ENCODE measurements at places on chromosomes 4 and X.

DNA sequence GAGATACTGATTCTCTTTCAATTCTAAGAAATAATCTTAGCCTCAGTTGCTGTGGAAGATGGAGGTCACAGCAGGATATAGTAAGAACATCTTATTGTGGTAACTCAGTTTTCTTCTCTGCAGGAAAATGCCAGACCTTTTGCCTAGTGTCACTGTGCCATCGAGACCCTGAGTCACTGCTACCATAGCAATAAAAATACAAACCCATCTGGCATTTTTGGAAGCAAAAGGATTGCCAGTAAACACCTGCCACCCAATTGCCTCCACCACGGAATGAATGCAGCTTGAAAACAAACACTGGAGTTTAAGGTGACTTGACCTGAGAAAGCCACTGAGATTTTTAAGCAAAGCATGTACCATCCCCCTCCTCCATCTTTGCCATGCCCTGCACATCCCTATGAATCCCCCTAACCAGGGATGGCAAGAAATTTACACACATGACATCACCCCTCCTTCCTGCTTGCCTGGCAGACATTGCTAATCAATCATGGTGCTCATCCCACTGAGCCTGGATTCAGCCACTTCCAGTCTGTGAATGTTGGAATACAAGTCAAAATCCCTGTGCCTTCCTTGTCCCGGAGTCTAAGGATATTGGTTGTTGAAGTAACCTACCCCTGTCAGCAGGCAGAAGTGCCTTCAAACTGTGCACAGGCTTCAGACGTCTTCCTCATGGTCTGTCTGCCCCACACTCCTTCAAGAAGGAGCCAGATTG is 59.6 kb upstream of the MAMLD1 start:
- DNase-seq: no peak

GRCh38 chr4:133129237-133129636 is 19.9 kb upstream of the PCDH10 start:
- DNase-seq: no peak

DNA sequence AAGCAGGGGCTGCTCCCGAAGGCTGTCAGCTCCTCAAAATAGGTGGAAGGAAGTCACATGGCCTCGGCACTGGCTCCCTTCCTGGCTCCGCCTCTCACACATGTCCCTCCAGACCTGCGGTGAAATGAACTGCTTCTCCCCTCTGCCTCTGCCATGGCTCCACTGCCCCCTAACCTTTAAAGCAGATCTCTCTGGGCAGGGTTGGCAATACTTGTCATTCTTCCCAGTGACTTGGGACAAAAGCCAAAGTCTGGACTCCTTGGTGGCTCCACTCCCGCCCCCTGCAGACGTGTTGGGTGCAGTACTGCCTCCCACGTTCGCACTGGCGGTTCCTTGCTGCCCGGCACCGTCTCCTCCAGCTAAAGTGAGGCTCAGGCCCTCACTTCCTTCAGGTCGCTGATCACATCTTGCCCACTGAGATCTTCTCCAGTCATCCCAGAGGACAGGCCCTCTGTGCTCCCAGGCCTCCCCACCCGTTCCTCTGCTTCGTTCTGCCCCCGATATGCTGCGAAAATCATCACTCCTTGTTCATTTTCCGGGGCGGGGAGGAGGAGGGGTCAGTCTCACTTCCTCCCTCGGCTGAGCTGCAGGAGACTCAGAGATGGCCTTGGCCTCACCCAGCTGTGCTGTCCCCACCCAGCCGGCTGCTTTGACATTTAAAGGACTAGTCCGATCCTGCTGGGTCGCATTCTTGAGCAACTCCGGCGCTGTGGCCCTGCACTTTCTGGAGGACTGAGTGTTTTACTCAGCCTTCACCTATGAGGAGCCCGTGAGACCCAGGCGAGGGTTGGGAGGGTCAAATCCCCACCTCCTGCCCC is 97.4 kb downstream of the PHKA2 start:
- no peak for DNase-seq

DNA sequence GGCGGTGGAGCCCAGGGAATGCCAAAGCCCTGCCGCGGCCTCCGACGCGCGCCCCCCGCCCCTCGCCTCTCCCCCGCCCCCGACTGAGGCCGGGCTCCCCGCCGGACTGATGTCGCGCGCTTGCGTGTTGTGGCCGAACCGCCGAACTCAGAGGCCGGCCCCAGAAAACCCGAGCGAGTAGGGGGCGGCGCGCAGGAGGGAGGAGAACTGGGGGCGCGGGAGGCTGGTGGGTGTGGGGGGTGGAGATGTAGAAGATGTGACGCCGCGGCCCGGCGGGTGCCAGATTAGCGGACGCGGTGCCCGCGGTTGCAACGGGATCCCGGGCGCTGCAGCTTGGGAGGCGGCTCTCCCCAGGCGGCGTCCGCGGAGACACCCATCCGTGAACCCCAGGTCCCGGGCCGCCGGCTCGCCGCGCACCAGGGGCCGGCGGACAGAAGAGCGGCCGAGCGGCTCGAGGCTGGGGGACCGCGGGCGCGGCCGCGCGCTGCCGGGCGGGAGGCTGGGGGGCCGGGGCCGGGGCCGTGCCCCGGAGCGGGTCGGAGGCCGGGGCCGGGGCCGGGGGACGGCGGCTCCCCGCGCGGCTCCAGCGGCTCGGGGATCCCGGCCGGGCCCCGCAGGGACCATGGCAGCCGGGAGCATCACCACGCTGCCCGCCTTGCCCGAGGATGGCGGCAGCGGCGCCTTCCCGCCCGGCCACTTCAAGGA is at the start of gene FGF2:
TSS of gene FGF2 (plus strand) at position 279 of the 705 bp plus-strand sequence. CDS start at position 623, 344 bp downstream.
- peak; percentile 59 for DNase-seq

GRCh38 chr4:141543176-141543575 is 93.2 kb upstream of the IL15 start:
- no peak for DNase-seq

- DNase-seq: no peak
Observed at GRCh38 chr4:177547985-177548384, 105.7 kb upstream of the AGA start.

DNA sequence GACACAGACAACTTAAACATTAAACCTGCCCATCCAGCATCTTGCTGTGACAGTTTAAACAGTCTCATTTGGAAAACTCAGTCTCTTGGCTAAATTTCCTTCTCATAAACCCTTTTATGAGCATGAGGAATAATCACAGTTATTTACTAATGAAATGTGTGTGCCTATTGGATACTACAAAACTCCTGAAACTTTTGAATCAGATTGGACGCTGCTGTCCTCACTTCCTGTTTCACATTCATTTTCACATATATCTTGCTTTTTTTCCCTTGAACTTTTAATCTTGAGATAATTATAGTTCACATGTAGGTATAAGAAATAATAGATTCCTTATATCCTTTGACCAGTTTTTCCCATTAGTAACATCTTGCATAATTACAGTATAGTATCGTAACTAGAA is 111.7 kb downstream of the CDKL5 start:
- no peak for DNase-seq

DNA sequence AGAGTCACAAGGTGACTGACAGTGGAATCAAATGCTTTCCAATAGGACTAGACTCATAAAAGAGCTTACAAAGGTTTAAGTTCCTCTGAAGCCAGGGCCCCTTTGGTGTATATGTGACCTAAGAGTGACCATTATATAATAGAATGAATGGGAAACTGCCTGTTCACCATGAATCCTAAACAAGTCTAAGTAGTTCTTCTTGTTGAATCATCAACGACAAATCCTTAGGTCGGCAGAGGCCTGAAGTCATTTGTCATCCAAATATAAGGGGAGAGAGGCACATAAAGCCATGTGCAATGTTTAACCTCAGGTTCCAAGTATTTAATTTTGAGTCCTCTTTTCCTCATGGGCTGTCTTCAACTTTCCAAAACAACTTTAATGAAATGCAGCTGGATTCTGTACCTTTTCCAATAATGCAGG is 122.4 kb downstream of the RASL11B start:
- peak; percentile 11 for DNase-seq

GRCh38 chrX:2434270-2435163 is 66.3 kb downstream of the DHRSX start:
- DNase-seq: no peak

DNA sequence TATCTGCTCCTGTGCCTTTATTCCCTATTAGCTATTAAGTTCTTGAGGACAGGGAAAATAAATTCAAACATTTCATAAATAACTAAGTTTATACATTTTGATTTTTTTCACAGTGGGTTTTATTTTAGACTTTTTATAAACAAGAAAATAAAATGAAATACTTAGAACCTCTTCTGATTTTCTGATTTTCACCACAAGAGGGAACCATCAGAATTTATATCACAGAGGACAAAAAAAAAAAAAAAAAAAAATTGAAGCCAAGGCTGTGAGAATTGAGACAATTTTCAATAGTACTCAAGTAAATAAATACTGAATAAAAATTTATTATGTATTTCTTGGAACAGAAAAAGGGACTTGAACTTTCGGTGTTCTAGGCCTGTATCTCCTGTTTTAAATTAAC is 288.1 kb downstream of the SH3BGRL start:
- no peak for DNase-seq

GRCh38 chr4:41366911-41367517 is 110.3 kb downstream of the UCHL1 start:
- DNase-seq: no peak

DNA sequence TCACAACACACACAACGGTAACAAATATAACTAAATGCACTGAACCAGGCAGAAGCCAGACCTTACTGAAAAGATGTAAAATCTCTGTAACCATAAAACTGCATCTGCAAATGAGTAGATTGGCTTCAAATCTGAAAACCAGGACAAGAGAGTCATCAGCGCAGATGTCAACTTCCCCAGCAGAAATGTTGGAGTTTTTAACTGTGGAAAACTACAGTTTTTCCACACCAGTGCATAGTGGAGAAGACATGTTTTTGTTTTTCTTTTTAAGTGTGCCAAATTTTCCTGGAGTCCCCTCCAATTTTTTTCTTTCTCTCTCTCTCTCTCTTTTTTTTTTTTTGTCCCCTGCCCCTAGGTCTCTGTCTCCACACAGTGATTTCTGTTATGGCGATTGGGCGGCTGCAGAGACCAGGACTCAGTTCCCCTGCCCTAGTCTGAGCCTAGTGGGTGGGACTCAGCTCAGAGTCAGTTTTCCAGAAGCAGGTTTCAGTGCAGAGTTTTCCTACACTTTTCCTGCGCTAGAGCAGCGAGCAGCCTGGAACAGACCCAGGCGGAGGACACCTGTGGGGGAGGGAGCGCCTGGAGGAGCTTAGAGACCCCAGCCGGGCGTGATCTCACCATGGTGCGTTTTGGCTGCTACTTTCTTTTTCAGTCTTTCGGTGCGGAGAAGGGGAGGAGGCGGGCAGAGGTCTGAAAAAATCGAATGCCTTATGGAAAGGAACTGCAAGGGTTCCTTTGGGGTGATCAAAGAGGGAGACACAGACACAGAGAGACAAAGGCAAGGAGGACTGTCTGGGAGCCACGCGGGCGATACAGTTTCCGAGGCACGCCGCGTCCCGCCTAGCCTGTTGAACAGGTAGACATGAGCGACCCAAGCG is at the start of gene GUCY1A1:
TSS of gene GUCY1A1 (plus strand) at position 505 of the 878 bp plus-strand sequence. CDS start 30,020 bp downstream, outside the sequence.
- no peak for DNase-seq

DNA sequence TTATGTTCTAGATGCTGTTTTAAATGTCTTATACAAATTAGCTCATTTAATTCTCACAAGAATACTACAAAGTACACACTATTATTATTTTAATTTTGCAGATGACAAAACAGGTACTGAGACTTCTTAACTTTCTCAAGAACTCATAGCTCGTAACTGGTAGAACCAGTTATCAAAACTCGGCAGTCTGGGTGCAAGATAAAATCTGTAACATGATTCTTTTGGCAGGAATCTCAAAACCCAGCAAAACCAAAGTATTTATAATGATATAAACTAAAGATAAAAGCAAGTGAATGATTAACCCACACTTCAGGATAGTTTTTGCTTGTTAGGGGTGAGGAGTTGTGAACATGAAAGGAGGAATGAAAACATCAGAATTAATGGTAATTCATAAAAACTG is 27.6 kb downstream of the CLNK start:
- no peak for DNase-seq

GRCh38 chr4:146333187-146333894 is 119.0 kb downstream of the REELD1 start:
- peak; percentile 47 for DNase-seq

- DNase-seq: no peak
Observed at GRCh38 chrX:124263743-124264142, 68.7 kb upstream of the TEX13D start.

DNA sequence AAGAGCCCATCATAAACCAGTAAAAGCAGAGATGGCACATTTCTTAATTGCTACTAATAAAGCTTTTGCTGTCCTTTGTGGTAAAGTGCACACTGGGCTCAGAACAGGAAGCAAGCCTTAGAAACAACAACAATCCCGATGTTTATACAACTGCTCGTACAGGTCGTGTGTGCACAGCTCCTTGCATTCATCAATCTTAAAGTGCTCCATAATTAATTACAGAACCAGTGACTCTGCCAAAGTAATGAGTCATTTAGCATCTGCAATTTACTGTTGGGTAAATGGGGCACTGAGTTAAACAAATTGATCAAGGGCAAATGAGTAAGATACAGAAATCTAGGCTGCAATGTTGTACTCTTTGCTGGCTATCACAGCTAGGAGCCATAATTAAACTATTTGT is 61.3 kb upstream of the TXK start:
- peak; percentile 37 for DNase-seq

DNA sequence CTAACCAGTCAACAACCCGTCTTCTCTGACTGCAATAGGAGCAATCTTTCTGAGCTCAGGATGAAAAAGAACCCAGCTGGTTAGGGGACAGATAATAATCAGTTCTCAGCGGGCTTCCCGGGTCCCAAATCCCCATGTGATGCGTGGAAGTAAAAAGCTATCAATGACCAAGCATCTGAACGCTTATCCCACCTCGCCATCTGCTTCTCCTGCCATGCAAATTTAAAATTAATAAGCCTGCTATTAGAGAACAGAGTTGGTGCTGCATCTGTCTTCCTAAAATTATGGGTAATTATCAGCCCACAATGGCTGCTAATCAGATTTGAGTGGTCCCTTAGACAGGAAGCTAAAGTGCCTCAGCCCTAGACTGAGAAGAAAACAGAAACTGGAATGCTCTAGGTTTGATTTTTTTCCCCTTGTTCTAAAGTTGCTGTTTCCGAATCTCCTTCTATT is 37.5 kb downstream of the AFAP1 start:
- DNase-seq: no peak

- DNase-seq: peak; percentile 92
Observed at GRCh38 chrX:49039598-49040375, 3.4 kb downstream of the TFE3 start.

- DNase-seq: no peak
Observed at GRCh38 chr4:163815776-163816175, 321.3 kb downstream of the TMA16 start.

DNA sequence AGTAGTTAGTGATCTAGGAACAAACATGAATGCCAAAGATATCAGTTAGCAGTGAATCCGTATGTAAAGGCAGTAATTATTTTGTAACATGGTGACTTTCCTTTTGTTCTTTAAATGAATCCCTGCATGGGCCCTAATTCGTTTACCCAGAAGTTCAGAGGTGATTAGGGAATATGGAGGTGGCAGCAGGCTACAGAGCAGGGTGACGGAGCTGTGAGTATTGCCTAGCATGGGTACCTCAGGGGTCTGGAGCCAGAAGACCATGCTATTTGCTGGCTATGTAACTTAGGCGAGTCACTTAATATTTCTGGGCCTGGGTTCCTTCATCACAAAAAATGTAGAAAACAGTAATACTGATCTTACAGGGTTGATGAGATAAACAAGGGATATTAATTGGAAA is 184.9 kb downstream of the ENOX2 start:
- DNase-seq: no peak
